ENCODE measurements at places on chromosomes 1 and 21.

GRCh38 chr1:239951511-239952140, 140.1 kb upstream of the FMN2 start:
- no peak for DNase-seq

DNA sequence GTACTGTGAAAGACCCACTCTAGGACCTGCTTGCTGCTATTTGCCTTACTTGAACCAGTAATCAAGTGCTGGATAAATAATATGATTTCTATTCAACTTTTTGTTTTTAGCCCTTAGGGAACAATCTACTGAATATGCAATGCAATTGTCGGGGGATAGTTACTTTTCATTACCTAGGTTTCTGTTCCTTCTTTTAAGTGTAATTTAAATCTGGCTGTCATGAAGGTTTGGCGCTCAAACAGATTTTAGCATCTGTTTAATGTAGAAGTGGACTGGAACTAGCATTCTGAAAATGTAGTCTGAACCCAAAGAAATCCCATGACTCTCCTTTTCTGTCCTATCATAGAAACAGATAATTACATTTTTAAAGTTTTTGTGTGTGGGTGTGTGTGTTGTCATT, 4.8 kb downstream of the MGST3 start:
- no peak for DNase-seq

- no peak for DNase-seq
Observed at GRCh38 chr1:107457989-107458388, 317.1 kb downstream of the NTNG1 start.

DNA sequence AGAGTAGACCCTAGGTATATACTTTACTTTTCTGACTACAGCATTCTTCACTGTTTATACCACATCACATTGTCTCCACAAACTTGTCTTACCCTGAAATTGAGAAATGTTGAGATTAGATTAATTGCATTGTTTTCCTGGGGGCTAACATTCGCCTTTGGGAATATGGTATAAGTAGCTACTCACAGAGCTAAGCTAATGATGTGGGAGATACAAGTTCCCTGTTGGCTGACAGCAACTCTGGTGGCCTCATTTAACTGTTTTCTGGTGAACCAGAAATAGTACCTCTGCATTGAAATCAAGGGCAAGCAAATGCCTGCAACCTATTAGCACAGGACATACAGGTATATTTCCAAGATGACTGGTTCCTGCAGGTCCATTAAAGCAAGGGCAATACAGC, 13.2 kb upstream of the VCAM1 start:
- DNase-seq: no peak

Data from kidney (tissue), 22 donors.